DMS 273 treated with DMSO at 0.1 percent for 48 hours (cell line): ENCODE measurements at places on chromosomes 5 and 9.

DNA sequence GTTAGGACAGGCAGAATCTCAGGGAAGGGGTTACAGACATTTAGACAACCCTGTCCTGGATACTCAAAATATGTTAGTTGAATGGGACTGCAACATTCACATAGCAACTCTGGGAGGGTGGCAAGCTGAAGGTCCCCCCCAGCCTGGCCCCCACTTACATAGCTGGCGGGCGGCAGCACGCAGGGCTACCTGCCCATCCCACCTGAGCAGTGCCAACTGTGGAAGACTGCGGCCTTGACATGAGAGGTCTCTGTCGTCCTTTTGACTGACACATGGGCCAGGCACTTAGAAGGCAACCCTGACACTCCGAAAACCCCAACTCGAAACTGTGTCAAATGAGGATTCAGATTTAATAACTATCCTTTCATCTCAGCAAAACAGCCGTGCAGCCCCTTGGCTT is 16.5 kb downstream of the PAX5 start:
- no peak for DNase-seq

- no peak for DNase-seq
These were observed 24.5 kb upstream of the PDZD2 start for GRCh38 chr5:31614151-31615020.

DNA sequence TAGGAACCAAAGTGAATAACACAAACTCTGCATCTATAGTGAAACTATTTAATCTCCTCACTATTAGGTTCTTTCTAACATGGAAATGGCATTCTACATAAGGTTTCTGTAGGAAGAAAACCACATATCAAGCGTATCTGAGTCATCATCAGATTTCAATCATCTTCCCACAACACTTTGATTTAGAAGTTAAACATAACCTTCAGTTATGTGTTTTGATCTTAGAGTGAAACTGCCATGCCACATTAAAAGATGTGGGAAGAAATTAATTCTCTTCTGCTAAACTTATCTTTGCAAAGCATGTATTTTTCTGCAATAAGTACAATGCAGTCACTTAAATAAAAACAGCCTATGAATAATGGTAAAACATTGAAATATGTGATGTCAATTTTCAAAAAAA is 55.0 kb downstream of the MEF2C start:
- DNase-seq: no peak

DNA sequence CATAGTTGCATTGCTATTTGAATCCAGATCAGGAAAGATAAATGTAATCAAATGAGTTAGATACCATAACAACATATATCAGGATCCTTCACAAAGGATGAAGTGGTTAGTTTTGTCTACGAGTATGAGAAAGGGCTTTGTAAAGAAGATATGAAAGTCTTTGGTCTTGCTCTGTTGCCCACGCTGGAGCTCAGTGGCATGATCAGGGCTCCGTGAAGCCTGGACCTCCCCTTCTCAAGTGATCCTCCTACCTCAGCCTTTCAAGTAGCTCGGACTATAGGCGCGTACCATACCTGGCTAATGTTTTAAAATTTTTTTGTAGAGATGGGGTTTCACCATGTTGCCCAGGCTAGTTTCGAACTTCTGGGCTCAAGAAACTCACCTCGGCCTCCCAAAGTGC is 1.8 kb downstream of the SMC5 start:
- DNase-seq: no peak

- no peak for DNase-seq
These were observed 610.3 kb downstream of the TLE1 start for GRCh38 chr9:81079055-81079454.

DNA sequence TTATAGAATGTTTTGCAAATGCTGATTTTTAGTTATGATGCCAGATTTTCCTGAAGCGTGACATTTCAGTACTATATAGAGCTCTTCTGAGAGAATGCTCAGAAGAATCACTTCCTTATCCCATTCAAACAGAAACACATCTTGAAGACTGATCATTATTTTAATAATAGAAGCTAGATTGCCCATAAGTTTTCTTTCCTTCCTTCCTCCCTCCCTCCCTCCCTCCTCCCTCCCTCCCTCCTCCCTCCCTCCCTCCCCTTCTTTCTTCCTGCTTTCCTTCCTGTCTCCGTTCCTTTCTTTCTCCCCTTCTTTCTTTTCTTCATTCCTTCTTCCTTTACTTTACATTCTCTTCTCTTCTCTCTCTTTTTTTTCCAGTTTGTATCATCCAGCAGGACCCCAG is 767.4 kb downstream of the IRX1 start:
- no peak for DNase-seq

GRCh38 chr9:133994353-133995011 is 2.4 kb upstream of the VAV2 start:
- DNase-seq: no peak

- no peak for DNase-seq
These were observed 26.0 kb upstream of the CNOT6 start for GRCh38 chr5:180467989-180468731.

DNA sequence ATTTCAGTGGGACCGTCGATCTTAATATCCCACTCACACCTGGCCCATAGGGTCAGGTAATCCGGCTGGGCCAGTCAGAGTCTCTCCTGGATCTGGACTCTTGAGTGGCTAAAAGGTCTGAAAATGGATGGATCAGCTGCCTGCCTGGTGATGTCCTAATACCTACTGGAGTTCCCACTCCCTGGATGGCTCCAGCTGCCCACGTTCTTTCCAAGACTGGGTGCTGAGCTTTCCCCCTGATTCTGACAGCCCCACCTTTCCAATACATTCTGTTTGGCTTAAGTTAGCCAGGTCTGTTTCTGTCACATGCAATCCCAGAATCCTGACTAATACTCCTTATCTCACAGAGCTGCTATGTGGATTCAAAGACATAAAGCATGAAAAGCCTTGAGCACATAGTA is 10.2 kb downstream of the SH3PXD2B start:
- DNase-seq: no peak

DNA sequence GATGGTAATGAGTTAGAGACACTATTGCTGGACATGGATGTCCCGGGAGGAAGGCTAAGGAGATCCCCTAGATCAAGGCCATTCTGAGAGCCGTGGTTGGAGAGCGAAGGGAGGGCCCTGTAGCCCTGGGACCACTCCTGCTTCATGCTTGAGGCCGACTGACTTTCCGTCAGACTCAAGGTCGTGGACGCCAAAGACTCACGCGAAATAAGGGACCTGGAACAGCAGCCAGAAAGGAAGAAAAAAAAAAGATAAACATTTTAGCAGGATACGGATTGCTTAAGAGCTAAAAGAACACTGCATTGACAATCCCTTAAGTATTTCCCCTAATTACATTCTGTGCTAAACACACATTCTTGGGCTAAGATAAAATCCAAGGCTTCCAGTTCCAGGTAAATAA is 181.2 kb downstream of the GLIS3 start:
- no peak for DNase-seq

- DNase-seq: no peak
These were observed 293.8 kb downstream of the CCDC171 start for GRCh38 chr9:15846611-15847010.

DNA sequence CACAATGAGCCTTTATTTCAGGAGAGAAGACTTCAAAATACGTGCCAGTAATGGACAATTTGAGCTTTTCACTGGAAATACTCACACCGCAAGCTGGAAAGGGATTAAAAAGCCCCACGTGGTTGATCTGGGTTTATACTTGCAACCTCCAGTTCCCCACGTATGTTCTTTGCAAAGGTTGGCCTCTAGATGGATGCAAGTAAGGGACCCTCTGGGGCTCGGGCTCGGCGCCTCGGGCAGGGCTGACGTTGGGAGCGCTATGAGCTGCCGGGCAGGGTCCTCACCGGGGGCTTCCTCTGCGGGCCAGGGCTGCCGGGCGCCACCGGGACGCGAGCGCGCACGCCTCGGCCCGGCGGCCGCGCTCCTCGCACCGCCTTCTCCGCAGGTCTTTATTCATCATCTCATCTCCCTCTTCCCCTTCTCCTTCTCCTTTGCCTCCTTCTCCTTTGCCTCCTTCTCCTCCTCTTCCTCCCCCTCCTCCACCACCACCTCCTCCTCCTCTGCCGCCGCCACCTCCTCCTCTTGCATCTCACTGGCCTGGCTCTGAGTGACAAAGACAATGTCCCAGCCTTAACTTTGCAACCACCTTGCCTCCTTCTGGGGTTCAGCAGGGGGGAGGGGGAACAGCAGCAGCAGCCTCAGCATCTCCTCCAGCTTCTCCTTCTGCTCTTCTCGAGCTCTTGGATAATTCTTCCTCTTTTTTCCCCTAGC is 701 bp upstream of the ZNF462 start:
- DNase-seq: no peak

- no peak for DNase-seq
These were observed 261.2 kb downstream of the ANXA1 start for GRCh38 chr9:73412874-73413273.

- DNase-seq: no peak
These were observed 481.9 kb downstream of the CHSY3 start for GRCh38 chr5:130386155-130386554.

DNA sequence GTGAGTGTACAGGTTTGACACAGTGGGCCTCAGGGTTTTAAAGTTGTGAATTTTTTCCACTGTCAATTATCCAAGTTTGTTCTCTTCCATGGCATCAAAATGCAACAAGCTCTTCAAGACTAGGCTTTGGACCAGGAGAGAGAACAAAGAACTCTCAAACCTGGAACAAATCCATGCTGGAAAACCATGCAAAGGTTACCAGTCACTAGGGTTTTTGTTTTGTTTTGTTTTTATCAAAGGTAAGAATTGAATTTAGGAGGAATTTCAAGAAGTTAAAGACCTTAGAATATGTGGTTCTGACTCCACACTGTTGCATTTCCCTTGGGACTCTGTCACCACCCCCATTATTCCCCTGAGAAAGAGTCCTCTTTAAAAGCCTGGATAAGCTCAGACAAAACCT is 191.1 kb upstream of the PIK3R1 start:
- no peak for DNase-seq

GRCh38 chr9:107387409-107387808 is 102.2 kb downstream of the KLF4 start:
- peak; percentile 65 for DNase-seq

DNA sequence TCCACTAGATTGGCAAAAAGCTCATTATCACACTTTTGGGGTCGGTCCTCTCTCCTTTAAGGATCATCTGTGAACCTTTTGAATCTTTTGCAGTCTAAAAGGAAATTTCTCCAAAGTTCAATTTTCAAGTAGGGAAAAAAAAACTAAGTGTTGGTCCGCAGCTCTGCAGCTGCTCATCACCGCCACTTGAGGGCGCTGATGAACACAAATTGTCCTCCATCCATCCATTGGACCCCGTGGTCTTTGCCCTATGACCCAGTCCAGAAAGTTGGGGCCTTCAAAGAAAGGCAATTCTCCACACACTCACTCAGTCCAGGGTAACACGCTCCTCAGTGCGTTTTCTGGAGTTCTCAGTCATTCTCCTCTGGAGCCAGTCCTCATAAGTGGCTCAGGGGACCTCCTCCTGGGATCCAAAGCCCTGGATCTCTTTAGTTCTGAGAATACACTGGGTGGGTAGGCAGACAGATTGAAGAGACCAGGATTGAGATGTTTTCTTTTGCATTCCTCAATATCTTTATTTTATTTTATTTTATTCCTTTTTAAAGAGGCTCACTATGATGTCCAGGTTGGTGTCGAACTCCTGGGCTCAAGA is 63.6 kb upstream of the SLC28A3 start:
- DNase-seq: no peak

DNA sequence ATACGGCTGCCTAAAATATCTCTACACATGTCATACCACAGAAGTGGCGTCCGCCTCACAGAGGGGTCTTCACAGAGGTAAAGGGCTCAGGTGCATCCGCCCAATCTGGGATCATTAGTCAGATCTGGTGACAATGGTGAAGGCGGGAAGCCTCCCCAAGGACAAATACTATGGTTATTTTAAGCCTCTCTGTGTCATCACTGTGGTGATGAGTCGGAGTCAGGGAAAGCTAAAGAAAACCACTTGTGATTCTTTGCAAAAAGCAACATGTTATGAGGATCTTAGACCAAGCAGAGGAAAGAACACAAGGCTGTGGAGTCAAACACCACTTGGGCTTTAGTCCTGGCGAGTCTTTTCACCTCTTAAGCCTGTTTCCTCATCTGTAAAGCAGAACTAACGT is 190.4 kb downstream of the DRD1 start:
- no peak for DNase-seq

DNA sequence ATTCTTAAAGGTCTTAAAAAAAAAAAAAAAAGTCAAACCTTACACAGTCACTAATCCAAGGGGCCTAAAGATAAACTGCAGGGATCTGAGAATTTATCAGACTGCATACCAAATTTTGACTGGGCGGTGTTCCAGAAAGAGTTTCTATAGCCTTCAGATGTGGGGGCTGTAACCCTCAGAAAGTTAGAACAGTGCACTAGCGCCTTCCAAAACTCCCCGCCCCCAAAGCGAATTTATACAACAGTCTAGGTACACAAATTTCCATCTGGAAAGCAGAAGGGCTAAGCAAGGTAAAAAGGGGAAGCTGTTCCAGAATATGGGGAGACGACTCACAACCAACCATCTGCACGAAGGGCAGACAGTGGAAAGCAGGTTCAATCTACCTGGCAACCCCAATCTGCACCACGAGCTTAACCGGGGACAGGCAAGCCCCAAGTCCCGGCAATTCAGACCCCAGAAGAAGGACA is 813 bp downstream of the ERMP1 start:
- no peak for DNase-seq

GRCh38 chr9:115084157-115084556 is 33.8 kb downstream of the TNC start:
- no peak for DNase-seq

DNA sequence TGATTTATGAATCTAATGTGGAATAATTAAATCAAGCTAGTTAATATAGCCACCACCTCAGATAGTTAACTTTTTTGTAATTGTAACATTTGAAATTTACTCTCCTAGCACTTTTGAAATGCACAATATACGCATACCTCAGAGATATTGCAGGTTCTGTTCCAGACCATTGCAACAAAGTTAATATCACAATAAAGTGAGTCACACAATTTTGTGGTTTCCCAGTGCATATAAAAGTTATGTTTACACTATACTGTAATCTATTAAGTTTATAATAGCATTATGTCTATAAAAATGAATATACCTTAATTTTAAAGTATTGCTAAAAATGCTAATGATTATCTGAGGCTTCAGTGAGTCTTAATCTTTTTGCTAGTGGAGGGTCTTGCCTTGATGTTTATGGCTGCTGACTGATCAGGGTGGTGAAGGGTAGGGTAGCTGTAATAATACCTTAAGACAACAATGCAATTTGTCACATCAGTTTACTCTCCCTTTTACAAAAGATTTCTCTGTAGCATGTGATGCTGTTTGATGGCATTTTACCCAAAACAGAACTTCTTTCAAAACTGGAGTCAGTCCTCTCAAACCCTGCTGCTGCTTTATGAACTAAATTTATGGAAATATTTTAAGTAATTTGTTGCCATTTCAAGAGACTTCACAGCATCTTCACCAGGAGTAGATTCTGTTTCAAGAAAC is 235.1 kb upstream of the ADAMTSL1 start:
- no peak for DNase-seq

DNA sequence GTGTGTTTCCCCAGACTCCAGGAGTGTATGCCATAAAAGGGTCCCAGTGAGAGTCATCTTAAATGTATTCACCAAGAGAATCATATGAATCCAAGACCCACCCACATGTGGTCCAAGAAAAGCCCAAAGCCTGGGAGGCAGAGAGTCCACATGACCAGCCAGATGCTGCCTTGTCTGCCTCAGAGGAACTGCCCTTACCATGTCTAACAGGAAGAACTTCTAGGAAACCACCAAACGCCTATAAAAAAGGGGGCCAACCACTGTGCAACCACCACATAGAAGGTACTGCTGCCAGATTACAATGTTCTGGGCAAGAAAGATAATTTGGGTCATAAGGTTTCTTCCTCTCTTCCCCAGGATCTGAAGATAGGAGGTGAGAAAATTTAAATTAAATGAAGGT is 129.8 kb upstream of the SLC24A2 start:
- DNase-seq: no peak
